HuH-7.5 (cell line): ENCODE measurements at places on chromosomes 5 and 9.

GRCh38 chr5:141747152-141748141, 65.4 kb upstream of the ARAP3 start:
- no peak for DNase-seq

- DNase-seq, result no peak
Measured at GRCh38 chr5:98787131-98787719, 13.8 kb downstream of the RGMB start.

GRCh38 chr9:135473972-135474543, 5.5 kb upstream of the PPP1R26 start:
- DNase-seq, result no peak

DNA sequence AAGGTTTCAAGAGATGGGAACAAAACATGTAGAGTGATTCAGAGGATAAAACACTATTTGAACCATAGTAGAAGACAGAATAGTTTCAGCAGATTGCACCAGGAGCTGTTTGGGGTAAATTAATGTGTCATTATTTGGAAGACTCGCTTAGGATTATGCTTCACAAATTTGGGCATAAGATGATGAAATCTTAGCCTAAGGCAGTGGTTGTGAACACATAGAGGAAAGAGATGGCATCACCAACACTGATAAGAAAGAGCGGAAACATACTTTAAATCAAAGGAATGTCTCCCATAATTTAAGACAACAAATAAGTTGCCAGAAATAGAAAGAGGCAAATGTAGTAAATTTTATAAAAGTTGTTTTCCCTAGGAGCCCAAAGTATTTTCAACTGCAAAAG, 66.1 kb upstream of the TBCA start:
- DNase-seq, result no peak

GRCh38 chr5:37198842-37199241, 50.3 kb downstream of the CPLANE1 start:
- DNase-seq, result no peak

DNA sequence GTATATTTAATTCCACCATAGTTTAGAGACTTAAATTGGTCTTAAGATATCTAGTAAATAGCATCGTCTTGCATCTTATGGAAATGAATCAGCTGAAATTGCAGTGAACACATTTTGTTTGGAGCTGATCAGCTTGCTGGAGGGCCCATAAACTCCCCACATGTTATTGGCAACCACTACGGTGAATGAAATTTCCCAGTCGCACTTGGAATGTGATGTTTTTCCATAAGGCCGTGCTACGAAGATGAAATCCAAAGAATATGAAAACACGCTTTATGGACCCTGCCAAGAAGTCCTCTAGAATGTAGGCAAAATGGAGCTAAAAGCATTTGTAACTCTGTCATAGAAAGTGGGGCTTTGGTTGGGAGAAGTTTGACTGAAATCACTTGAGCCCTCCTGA, 572.1 kb downstream of the ACTL7B start:
- no peak for DNase-seq

GRCh38 chr9:138065287-138065686, 187.7 kb downstream of the CACNA1B start:
- no peak for DNase-seq

- DNase-seq, result no peak
Measured at GRCh38 chr5:72673623-72674022, 142.8 kb upstream of the TNPO1 start.

- no peak for DNase-seq
Measured at GRCh38 chr5:99272576-99272975, 343.8 kb upstream of the CHD1 start.

DNA sequence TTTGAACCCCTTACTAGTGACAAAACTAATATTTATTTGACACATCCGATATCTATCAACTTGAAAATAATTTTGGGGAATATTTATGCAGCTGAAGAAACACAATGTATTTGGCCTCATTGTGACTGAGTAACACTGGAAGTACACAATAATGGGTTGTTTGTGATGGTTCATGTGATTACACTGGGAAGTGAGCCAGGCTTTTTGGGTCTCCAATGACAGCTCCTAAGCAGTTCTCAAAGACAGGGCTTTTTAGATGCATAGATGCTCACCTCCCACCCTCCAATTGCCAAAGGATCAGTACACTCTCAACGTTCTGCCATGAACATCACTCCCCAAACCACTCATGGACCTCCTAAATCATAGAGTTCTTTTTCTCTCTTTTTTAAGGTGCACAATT, 170.0 kb downstream of the SLC24A2 start:
- no peak for DNase-seq
